Placental pericyte (primary cell): ENCODE measurements at places on chromosomes 6 and 20. TPM values are rescaled to one million over a fixed set of nuclear protein-coding genes. Genes with fewer than 3 reads are reported as not detected.

TMEM74B gene
- total RNA-seq: not detected in 2 replicates

TDP2 gene
- total RNA-seq: 17.7 and 18.8 TPM in 2 replicates

ELOVL2 gene
- 0.43 and 32.8 TPM in 2 replicates for total RNA-seq

RBM12 gene
- 42.5 and 57.3 TPM in 2 replicates for total RNA-seq

ID4 gene
- 1.5 and 3.6 TPM in 2 replicates for total RNA-seq

TULP1 gene
- total RNA-seq: not detected in 2 replicates

TNF gene
- under 0.01 and 0.29 TPM in 2 replicates for total RNA-seq
